ENCODE measurements at places on chromosomes 6 and 20.

GRCh38 chr6:52590152-52590891, 13.5 kb upstream of the TRAM2 start:
- peak; percentile 82 for DNase-seq

- no peak for DNase-seq
These were observed 37.6 kb upstream of the CCN6 start for GRCh38 chr6:112016320-112016719.

DNA sequence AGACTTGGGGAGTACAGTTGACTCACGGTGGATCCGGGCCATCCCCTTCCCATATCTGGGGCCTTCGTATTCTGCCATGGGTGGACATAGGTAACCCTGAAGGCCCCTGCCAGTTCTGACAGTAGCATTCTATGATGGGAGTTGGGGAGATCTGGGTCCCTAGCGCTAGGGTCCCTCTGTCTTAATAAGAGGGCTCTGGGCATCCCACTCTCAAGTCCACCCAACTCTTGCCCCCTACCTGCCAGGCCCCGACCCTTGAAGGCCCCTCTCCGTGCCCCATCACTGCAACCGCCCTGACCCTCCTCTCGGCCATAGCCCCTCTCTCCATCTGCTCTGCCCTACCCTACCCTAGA, 6.5 kb upstream of the CAPN11 start:
- DNase-seq = no peak

DNA sequence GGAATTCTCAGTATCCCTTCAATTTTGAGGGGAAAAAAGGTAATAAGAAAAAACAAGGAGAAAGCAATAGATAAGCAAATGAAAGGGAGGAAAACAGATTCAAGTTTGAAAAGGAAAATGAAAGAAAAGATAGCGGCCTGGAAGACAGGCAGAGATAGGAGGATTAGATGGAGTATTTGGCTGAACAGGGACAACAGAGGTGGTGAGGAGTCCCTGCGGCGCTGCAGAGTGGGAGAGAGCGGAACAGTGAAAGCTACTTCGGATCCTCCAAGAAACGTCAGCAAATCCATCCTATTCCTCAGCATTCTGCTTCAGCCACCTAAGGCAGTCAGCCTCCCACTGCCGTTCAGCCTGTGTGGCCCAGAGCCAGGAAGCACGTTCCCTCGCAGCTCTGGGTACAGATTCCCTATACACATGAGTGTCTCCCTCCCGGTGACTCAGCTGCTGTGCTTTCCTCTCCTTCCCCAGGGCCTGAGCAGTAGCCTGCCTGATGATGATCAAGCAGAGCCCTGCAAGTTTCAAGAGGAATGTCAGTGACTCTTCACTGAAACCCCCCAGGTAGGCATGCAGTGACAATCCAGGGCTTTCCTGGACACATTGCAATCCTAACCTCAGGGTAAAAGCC, 43.4 kb upstream of the CDYL start:
- DNase-seq = peak; percentile 41

DNA sequence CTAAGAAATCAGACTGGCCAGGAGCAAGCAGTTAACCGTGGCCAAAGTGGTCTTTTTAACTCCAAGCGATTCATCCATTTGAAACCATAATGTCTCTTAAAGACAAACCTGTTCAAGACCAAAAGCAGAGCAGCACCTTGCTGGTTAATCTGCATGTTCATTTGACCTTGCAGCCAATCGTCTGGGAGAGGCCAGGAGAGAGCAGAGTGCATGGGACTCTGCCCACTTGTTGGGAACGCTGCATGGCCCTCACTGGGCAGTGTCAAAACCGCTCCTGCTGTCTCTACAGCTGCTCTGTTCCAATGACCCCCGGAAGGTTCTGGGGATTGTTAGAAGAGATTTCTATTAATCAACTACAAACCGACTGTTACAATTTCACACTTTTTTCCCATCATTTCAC, 79.6 kb downstream of the OLIG3 start:
- no peak for DNase-seq

DNA sequence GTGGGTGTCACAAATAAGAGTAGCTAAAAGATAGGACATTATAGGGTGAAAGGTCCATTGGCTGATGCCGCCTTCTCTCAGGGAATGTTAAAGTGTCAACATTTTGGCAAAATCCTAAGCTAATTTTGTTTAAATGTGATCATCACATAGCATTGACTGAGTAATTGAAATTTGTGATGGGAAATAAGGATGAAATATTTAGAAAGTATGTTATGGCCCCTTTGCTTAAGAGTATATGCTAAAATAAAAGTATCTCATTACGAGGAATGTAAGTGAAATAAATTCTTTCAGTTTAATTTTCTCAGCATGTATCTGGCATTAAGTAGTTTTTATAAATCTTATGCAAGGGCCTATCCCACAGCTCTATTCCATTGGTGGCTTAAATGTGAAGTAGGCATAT, 229.2 kb downstream of the PRL start:
- DNase-seq = no peak

DNA sequence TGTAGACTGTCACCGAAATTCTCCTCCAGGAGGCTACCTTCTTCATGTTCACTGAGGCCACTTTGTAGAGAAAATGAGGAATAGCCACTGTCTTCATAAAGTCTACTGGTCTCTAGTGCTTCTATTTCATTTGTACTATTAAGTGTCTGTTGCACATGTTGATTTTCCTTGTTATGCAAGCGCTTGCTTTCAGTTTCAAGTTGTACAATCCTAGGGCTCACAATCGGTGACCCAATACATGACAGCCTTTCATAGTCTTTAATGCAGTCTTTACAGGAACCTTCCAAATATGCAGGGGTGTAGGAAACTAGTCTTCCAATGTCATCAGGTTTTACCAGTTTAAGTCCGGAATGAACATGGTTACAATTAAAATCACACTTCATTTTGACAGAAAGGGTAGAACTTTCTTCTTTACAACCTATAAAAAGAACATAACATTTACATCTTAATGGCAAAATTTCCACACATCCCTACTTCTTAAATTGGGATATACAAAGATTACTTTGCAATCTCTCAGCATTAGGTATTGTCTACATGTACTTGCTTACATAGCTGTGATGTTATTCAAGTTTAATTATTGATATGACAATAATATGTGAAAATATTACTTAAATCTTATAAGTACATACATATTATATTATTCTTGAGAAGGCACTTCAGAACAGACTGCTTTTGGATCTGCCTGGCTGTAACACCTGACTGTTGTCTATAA, 7.5 kb downstream of the FBXO5 start:
- DNase-seq = no peak

DNA sequence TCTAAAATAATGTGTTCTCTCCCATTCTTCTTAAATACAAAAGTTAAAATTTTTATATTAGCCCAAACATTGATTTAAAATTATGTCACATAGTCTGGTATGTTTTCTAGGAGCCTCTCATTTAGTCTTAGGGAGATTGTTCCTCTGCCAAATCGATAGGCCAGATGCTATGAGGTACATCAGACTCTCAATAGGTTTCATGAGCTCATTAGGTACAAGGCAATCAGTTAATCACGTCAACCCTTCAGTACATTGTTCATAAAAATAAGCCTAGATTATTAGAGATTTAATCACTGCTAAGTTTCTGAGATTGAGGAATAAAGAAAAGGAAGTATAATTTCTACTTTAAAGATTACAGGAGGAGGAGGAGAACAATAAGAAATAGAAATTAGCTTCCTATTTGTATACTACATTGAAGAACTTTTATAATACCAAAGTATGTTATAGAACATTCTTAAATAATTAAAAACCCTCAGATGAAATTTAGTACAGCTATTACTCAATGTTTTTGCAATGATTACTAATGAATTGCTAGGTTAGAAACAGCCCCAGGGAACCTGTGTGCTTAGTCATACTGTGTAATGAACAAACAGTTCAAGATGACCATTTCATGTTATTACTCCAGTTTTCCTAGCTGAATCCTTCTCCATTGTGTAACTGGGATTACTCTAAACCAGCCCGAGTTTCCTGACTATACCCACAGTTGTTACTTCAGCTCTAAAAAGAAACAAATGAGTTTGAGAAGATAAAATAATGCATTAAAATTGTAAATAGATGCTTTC, 117.0 kb downstream of the BMP5 start:
- DNase-seq = no peak

DNA sequence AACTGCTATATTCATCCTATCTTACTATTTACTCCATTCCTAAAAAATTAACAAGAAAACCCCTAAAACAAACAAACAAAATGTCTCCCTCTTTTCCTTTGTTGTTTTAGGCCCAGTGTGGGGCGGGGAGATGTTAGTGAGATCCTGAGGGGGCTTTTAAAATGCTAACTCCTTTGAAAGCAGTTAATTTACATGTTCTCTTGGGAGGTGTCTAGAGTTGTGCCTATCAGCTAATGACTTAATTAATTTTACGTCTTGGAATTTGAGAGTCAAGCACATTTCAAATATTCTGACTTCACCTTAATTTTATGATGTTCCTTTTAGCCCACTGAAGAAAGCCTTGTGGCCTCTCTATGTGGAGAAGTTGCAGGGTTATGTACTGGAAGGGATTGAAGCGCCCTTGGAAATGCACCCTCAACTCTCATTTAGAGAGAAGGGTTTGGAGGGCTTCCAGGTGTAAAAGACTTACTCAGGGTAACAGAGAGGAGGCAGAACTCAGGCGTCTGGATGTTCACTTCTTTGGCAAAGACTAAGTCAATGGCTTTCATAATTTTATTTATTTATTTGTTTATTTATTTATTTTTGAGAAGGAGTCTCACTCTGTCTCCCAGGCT, 4.9 kb downstream of the SASH1 start:
- no peak for DNase-seq

- DNase-seq = no peak
These were observed 41.9 kb upstream of the TNFRSF21 start for GRCh38 chr6:47351621-47352020.

GRCh38 chr6:394641-395289, 3.2 kb downstream of the IRF4 start:
- no peak for DNase-seq

GRCh38 chr20:61052195-61052750, 199.8 kb upstream of the CDH4 start:
- no peak for DNase-seq

- no peak for DNase-seq
These were observed 124.4 kb downstream of the TRMT11 start for GRCh38 chr6:126110512-126111270.

GRCh38 chr6:136893187-136893586, 28.9 kb upstream of the SLC35D3 start:
- DNase-seq = no peak

DNA sequence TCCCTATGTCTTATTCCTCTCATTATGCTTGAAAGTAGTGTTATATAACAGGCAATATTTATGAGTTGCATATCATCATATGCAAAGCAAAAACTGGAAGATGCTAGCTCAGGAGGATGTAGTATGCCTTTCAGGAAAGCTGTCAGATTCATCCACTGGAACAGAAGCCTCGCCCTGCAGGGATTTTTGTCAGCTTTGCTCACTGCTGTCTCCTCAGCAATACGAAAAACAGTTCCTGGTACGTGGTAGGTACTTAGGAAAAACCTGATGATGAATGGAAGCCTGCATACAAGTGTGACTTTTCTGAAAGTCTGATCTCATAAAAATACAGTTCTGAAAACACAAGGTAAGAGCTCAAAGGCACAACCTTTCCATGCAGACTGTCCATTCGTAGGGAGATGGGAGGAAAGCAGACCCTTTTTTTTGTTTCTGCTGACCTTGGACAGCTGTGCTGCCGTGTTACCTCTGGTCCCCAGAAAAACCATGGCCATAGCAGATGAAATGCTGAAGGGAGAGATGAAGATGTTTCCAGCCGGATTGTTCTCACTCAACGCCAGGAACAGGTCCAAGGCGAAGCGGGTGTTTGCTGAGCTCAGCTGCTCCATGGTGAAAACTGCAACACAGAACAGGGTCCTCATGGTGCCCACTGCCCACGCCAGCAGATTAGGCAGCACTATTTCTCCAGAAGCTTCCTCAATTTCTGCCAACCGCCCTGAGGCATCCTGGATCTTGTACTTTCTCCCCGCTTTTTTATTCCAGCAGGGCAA, 1.5 kb downstream of the SERPINB1 start:
- DNase-seq = no peak

- DNase-seq = no peak
These were observed 26.1 kb upstream of the FANCE start for GRCh38 chr6:35426074-35426473.

GRCh38 chr20:52948491-52948890, 23.7 kb upstream of the TSHZ2 start:
- no peak for DNase-seq

DNA sequence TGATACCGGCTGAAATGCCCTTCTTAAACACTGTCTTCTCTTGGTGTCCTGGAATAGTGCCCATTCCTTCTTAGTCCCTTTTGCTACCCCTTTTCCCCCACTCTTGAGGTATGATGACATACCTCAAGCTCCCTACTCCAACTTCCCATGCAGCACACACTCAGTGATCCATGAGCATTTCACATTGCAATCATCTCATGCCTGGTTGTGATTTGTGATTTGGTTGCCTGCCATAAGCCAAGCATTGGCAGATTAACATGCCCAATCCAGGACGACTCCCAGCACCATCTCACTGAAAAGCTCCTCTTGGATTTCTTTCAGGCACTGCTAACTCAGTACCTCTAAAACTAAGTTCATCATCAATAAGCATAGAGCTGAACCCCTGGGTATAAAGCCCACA, 14.7 kb upstream of the PTPRA start:
- DNase-seq = no peak

DNA sequence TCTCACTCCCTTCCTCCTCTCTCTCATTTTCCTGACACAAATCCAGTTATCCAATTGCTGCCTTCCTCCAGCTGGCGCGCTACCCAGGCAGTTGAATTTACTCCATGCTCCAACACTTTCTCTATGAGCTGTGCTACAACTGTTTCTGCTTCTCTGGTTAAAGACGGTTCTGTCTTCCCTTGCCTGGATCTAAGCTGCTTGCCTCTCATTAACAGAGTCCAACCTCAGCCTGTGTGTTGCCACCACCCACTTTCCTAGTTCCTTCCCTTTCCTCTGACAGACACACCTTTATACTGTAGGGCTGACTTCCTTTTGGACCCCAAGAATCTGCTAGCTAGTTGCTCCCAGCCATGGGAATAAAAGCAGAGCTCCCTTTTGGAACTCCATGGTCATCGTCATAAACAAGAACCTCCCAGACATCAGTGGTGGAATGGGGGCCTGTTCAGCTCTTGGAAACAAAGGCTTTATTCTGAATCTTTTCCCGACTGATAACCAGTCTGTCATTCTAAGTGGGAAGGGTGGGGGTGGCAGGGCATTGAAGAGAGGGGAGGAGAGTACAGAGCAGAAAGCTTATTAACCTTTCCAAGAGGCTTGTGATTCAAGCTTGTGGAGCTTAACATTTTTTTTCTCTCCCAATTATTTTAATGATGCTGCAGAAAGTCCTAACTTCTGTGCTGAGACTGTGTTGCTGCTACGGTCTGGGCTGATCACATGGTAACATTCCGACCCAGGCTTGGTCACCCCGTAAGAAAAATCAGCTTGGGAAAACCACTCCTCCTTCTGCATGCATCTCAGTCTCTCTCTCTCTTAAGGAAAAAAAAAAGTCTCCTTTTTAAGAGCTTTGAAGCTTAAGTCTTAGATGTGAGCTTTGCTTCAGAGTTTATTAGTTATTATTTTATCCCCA, 31.3 kb upstream of the BMP2 start:
- DNase-seq = no peak

DNA sequence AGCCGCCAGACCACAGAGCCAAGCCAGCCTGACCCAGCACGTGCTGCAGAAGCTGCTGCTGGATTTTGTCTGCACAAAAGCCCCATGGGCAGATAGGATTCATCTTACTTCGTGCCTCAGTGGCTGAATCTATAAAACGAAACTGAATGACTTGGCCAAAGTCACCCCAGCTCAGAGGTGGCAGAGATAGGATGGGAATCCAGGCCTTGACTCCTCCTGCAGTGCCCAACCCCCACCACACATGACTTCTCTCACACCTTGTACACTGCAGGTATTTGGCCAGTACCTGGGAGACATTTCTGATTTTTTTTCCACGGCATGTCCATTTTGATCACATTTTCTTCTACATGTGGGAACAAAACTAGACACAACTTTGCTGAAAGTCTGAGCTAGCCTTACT, 182.1 kb downstream of the ANKRD60 start:
- DNase-seq = no peak

All from BE2C (cell line).